Hippocampal formation (tissue), 2 donors: ENCODE measurements at places on chromosomes 1 and 21.

- DNase-seq = no peak
Measured at GRCh38 chr1:97424209-97424608, 496.6 kb downstream of the DPYD start.

DNA sequence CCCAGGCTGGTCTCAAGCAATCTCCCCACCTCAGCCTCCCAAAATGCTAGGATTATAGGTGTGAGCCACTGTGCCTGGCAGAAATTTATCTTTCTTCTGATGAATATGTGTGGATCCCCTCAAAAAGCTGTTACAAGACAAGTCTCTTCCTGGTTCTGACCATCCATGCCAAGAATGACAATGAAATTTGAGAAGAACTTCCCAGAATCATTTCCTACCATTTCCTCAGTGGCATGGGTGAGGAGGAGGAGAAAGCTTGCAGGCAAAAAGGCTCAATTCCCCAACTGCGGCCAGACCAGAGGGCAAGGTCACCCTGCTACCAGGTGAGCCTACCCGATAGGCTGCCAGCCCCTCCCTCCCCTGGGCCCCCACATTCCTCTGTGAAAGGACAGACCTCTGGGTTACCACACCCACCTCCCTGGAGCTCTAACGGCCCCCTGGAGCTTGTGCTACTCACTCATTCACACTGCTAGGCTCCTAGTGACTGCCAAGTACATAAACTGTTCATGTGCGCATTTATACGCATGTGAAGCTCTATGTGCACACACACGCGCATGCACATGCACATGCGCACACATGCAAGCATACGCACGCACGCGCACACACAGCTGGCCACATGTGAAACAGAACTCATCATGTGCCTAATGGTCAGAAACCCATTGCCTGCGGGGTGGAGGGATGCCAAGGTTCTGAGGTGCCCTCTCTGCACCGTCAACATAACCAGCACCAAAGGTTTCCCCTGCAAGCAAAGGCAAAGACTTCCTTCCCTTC lies 17.0 kb downstream of the MRAP start:
- DNase-seq = no peak

GRCh38 chr1:111669268-111669667 lies 49.7 kb downstream of the RAP1A start:
- no peak for DNase-seq

DNA sequence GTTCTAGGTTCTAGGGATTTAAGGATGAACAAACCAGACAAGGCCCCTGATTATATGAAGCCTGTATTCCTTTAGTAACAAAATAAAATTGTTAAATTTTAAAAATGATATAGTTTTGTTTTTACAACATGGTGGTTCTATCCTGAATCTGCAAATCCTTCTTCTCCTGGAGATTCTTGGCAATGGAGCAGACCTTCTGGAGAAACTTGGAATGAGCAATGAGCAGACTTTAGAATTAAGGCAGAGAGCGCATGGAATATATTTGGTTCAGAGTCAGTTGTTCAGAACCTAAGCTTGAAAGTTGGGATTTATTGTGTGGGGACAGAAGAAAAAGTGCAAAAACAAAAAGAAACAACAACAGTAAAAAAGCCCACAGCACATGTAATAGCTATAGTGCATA lies 381.1 kb downstream of the ADGRL2 start:
- no peak for DNase-seq

- no peak for DNase-seq
Measured at GRCh38 chr1:103283841-103284669, 175.7 kb upstream of the COL11A1 start.

GRCh38 chr1:200367841-200368534 lies 41.8 kb downstream of the ZNF281 start:
- peak; percentile 14 for DNase-seq

DNA sequence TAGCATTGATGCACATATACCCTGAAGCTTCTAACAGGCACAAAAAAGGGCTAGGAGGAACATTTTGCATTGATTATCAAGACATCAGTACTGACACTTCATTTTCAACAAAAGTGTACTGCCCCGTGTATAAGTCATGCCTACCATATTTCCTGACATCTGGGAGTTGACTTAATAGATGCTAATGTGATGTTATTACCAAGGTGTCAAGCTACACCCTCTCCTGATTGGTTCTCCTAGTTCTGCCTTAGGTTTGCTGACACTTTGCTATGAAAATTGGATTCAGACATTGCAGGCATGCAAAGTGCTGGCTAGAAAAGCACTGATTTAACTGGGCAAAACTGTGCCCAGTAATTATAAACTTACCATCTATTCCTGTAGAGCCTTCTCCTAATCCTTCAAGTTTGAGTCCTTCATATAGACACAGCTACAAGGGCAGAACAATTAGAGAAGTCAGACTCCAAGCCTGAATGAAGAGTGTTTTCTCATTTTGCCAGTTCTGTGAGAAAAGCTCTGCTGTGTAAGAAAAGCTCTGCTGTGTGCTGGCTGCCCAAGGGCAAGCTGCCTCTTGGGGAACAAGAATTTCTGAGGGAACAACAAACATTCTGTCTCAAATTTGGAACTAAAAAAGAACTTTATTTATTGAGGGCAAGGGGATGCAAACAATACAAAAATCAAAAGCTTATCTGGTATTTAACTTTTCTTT lies 11.2 kb downstream of the S100A10 start:
- no peak for DNase-seq

GRCh38 chr21:46144464-46145070 lies 10.8 kb downstream of the FTCD start:
- DNase-seq = peak; percentile 8

GRCh38 chr21:45748593-45748992 lies 105.1 kb downstream of the PCBP3 start:
- DNase-seq = no peak

- DNase-seq = no peak
Measured at GRCh38 chr1:4710592-4711415, 56.4 kb downstream of the AJAP1 start.

DNA sequence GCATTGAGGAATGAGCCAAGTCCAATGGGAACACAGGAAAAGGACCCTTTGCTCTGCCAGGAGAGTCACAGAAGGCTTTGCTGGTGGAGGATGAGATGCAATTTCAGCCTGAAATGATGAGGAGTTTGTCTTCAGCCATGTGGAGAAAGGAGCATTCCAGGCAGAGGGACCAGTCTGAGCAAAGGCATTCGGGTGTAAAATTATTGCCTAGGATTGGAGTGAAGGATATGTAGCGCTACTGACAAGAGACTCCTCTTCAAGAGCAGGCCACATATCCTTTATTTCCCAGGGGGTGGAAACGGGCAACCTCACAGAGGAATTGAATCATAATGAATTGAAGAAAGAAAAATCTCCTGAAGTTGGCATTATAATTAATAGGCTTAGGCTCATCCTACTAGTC lies 1.1 kb upstream of the CSF1 start:
- no peak for DNase-seq

GRCh38 chr1:208637181-208637580 lies 393.0 kb upstream of the PLXNA2 start:
- DNase-seq = no peak

- no peak for DNase-seq
Measured at GRCh38 chr21:40194185-40194980, 327.1 kb downstream of the PCP4 start.

DNA sequence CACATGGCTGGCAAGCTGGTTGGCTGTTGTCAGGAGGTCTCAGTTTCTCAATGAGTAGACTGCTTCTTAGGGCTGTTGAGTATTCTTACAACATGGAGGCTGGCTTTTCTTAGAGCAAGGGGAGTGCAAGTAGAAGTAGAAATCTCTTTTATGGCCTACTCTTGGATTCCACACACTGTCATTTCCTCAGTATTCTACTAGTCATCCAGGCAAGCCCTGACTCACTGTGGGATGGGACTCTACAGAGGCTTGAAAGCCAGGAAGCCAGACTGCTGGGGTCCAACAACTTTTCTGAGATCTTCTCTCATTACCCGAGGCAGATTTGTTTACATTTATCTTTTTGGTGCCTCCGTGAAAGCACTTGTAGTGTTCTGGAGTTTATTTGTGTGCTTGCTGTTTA lies 196.2 kb upstream of the APP start:
- DNase-seq = no peak

DNA sequence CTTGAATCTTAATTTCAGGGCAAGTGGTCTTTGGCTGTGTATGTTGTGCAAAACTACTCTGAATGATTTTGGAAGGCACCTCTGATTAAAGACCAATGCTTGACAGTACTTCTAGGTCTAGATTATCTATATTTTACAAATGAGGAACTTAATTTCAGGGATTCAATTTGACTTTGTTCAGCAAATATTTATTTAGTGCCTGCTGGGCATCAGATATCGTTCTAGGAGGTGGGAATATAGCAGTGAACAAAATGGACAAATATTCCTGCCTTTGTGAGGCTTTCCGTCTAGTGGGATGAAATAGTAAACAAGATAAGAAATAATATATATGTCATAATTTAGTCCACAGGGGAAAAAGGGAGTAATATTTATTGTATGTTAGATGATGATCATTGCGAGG lies 4.7 kb downstream of the ZNF326 start:
- DNase-seq = no peak

DNA sequence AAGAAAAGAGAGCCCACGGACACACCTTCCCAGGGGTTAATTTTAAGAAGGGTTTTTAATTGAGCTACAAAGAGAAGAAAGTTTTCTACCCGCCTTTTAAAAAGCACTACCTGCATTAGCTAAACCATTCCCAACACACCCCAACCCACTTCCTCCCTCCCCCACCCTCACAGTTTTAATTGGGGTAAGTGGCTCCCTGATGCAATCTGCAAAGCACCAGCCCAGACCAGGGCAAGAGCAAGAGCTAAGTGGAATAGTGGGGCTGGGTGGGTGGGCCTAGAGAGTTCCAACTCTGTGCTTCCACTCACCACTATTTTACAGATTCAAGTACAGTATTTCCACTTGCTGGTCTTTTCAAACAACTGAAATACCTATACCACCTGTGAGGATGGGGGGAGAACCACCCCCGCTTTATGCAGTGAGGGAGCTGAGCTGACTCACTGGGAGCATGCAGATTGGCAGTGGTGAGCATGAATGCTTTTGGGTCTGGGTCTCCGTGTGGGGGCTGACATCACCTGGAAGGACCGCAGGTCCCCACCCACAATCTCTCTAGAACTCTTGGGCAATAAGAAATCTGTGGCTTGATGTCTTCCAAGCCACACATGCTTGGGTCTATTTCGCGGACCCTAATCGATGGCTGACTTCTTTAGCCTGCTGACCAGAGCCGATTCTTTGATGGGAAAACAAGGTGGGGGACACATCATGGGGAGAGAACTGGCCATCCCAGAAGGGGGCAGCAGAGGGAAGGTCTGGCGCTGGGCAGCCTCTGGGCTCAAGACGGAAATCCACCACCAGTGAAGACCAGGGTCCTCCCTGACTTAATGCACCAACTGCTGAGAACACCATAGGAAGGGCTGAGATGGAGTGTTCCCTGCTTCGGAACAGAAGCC lies 95.5 kb downstream of the SSBP3 start:
- DNase-seq = no peak

GRCh38 chr1:25217598-25218232 lies 14.6 kb downstream of the SYF2 start:
- DNase-seq = no peak

- DNase-seq = no peak
Measured at GRCh38 chr21:35028451-35028978, 20.6 kb downstream of the RUNX1 start.

GRCh38 chr1:89949991-89950624 lies 44.8 kb upstream of the ZNF326 start:
- DNase-seq = no peak

GRCh38 chr1:44604157-44604955 lies 69.9 kb downstream of the TMEM53 start:
- no peak for DNase-seq

- no peak for DNase-seq
Measured at GRCh38 chr1:184461321-184461720, 74.5 kb downstream of the C1orf21 start.

DNA sequence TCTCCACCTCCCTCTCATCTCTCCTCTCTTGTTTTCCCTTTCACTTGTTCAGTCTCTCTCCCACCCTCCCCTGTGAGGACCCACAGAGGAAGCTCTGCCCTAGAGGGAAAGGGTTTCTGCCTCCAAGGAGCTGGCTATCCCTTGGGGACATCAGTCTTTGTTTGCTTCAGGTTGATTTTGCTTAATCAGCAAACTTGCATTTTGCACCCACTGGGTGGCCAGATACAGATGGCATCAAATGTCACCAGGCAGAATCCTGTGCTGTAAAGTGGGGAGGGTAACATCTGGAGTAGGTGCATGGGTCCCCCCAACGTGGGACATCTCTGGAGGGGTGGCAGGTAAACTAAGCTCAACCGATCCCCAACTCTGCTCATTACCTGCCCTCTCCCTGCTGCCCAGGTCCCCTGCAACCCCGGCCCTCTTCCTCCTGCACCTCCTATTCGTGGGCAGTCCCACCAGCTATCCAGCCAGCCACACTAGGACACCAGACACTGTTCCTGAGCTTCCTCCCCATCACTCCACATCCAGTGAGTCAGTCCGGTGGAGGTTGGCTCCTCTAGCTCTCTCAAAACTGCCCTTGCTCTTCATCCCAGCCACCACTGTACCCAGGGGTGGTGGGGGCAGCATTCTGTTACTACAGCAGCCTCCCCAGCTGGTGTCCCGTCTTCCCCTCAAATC lies 123.3 kb downstream of the KCNN3 start:
- DNase-seq = no peak

DNA sequence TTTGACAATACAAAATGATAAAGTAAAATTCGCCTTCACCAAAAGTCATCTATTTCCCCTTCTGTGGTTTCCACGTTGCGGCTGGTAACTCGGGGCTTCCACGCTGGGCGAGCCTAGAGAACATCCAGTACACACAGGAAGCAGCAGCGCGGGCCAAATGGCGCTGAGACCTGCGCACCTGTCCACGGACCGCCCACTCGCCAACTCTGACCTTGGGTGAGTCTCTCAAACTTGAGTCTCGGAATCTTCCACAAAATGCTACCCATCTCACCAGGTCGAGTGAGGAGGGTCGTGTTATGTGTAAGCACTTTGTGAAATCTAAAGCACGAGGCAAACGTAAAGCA lies 820 bp upstream of the TTF2 start:
- no peak for DNase-seq

DNA sequence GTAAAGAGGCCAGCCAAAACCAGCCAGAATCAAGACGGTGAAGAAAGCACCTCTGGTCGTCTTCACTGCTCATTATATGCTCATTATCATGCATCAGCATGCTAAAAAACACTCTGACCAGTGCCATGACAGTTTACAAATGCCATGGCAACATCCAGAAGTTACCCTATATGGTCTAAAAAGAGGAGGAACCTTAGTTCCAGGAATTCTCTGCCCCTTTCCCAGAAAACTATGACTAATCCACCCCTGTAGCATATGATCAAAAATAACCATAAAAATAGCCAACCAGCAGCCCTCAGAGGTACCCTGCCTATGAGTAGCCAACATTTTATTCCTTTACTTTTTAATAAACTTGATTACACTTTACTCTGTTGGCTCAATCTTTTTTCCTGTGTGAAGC lies 34.2 kb upstream of the PBX1 start:
- no peak for DNase-seq

DNA sequence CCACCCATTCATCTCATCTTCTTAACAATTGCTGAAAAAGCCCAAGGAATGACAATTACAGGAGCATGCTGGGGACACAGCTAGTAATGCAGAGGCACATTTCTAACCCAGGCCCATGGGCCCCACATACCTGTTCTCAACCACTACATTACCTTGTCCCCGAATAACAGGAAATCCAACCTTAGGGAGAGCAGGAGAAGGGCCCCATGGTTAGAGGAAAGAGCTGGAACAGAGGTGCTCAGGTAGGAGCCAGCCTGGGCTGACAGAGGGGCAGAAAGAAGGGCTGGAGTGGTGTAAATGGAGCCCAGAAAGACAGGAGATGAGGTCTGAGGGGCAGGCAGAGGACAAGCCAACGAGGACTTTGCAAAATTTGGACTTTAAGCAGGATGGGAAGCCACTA lies 11.4 kb upstream of the S100A8 start:
- DNase-seq = no peak

- DNase-seq = no peak
Measured at GRCh38 chr1:56424744-56425493, 154.4 kb downstream of the PLPP3 start.
